Stimulated activated CD4-positive, alpha-beta T cell treated with anti-CD3 and anti-CD28 coated beads, Interleukin-4, amount 100 ng/mL, for 1 hour (primary cell): ENCODE measurements at places on chromosomes 7 and 10.

GRCh38 chr7:134405299-134405698 is 53.6 kb downstream of the AKR1B1 start:
- no peak for DNase-seq

DNA sequence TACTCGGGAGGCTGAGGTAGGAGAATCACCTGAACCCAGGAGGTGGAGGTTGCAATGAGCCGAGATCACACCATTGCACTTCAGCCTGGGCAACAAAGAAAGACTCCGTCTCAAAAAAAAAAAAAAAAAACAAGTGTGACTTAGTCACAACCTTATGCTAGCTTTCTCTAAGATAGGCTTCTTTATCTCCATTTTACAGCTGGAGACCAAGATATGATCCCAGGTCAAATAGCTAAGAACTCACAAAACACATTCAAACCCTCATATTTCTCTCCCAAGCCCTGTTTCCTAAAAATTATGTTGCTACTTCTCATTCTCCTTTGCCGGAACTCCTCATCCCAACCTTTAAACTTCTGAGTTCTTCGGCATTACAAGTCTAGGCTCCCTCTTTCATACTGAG is 13.0 kb upstream of the DHTKD1 start:
- no peak for DNase-seq

DNA sequence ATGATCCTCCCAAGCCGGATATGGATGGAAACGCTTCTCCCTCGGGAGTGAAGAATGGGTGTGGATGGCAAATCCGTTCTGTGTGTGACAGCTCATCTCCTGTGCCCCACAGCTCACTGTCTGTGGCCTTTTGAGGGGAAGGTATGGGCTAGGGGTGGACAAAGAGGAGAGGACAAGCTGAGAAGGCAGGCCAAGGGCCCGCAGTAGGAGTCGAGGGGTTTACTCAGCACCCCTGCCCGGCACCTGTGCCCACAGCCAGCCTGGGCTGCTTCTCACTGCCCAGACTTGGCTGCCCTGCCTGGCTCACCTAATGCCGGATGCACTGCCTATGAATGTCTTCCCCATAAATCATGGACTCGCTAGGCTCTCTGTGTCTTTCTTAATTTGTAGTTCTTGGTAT is 503.8 kb downstream of the TCERG1L start:
- no peak for DNase-seq

- DNase-seq: no peak
Measured at GRCh38 chr10:97919012-97919411, 69.4 kb downstream of the GOLGA7B start.

DNA sequence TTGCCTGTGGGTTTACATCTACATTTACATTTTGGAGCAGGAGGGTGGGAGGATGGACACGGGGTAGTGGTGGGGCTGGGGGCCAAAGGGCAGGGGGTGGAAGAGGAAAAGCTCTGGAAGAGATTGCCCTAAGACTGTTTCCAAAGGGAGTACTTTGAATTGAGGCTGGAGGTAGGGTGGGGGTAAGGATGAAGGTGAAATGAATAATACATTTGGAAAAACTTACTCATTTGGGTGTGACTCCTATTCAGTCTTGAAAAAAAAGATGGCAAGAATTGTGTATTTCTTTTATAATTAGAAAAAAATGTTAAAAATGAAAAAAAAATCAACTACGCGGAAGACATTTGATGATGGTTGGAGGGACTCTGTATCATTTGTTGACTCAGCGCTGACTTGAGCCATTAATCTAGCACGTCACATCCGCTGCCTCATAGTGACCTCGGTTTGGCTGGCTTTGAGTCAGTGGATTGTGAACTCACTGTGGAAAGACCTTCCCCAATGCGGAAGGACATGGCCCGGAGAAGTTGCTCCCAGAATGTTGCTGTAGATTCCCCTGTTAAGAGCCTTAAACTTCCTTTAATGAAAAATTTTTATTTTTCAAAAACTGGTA is 2.8 kb downstream of the FAM180A start:
- no peak for DNase-seq

GRCh38 chr10:47457528-47457820 is 26.4 kb downstream of the ANXA8 start:
- DNase-seq: no peak

GRCh38 chr10:121975295-121976086 is 474 bp upstream of the NSMCE4A start:
- no peak for DNase-seq

DNA sequence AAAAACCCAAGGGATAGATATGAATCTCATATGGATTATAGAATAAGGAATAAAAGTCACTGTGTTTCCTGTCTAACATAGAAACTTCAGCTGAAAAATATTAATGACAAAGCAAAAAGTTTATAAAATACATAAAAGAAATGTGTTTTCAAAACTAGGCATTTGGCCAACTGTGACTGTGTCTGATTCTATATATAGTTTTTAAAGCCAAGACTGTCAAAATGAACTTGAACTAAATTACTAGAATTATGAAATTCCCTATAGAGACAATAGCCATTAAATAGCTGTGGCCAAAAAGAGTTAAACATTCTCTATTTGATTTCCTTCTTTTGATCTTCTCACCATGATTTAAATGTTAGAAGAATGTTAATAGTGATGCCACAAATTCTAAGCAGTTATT is 311.2 kb upstream of the SEMA3D start:
- no peak for DNase-seq

DNA sequence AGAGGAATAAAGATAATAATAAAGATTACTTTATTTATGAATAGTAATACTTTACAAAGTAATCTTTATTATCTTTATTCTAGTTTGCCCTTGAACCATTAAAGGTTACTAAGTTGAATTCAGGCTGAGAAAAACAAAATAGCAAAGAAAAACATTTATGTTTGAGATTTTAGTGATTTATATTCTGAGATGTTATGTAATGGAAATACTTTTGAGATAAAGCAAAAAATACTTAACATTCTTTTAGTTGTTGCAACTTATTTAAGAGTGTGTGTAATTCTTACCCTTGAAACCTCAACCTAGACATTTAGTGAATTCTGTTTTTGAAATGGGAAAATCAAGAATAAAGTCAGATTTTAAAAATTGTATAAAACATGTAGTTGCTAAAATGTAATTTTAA is 40.0 kb downstream of the MINPP1 start:
- no peak for DNase-seq

- DNase-seq: no peak
Measured at GRCh38 chr7:64885520-64886240, 17.4 kb upstream of the ZNF273 start.

DNA sequence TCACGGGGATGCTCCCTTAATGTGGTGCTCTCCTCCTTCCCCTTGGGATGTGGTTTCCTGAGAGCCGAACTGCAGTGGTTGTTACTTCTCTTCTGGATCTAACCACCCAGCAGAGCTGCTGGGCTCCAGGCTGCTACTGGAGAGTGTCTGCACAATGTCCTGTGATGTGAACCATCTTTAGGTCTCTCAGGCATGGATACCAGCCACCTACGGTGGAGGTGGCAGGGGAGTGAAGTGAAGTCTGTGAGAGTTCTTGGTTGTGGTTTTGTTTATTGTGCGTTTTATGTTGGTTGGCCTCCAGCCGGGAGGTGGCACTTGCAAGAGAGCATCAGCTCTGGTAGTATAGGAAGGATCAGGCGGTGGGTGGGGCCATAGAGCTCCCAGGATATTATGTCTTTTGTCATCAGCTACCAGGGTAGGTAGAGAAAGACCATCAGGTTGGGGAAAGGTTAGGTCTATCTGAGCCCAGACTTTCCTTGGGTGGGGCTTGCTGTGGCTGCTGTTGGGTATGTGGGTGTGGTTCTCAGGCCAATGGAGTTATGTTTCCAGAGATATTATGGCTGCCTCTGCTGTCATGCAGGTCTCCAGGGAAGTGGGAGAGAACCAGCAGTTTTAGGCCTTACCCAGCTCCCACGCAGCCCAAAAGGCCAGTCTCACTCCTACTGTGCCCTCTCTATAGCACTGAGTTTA is 87.9 kb downstream of the KIF20B start:
- DNase-seq: no peak

- DNase-seq: no peak
Measured at GRCh38 chr10:70649526-70649925, 22.8 kb upstream of the ADAMTS14 start.

GRCh38 chr7:138538518-138538917 is 78.5 kb downstream of the TRIM24 start:
- no peak for DNase-seq

DNA sequence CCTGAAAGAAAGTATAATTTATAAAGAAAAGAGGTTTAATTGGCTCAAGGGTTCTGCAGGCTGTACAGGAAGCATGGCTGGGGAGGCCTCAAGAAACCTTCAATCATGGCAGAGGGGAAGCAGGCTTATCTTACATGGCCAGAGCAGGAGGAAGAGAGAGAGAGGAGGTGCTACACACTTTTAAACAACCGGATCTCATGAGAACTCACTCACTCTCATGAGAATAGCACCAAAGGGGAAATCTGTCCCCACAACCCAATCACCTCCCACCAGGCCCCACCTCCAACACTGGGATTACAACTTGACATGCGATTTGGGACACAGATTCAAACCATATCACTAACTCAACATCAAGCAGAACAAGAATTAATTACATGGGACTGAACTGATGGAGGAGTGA is 6.9 kb upstream of the ZNF485 start:
- DNase-seq: no peak

GRCh38 chr10:65765006-65765541 is 1160.8 kb upstream of the LRRTM3 start:
- DNase-seq: no peak

DNA sequence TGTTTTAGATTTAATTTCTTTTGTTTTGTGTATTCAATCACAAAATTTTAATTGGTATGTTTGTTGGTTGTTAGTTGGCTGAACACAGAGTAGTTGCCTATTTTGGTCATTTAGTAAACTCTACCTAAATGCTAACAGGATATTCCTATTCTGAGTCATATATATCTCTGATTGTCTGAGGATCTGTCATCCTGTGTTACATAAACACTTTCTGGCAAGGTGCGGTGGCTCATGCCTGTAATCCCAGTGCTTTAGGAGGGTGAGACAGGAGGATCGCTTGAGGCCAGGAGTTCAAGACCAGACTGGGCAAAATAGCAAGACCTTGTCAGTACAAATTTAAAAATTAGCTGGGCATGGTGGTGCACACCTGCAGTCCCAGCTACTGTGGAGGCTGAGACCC is 178.6 kb downstream of the PLCE1 start:
- DNase-seq: no peak

- no peak for DNase-seq
Measured at GRCh38 chr10:18099415-18099814, 40.8 kb upstream of the CACNB2 start.

GRCh38 chr10:8325024-8325980 is 270.8 kb downstream of the GATA3 start:
- no peak for DNase-seq

- DNase-seq: no peak
Measured at GRCh38 chr10:80199828-80200227, 5.5 kb downstream of the ANXA11 start.

GRCh38 chr7:86391813-86392212 is 251.9 kb upstream of the GRM3 start:
- DNase-seq: no peak

DNA sequence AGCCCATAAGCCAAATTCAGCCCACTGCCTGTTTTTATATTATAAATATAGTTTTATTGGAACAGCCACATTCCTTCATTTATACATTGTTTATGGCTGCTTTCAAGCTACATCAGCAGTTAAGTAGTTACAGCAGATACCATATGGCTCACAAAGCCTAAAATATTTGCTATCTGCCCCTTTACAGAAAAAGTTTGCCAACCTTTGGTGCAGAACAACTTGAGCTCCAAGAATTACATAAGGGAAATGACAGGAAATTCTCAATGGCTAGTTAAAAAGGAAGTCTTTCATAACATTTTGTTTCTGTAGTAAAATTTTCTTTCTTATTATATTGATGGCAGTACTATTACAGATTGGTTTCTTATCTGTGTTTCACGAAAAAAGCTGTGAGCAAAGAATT is 59.3 kb downstream of the COL28A1 start:
- DNase-seq: no peak

DNA sequence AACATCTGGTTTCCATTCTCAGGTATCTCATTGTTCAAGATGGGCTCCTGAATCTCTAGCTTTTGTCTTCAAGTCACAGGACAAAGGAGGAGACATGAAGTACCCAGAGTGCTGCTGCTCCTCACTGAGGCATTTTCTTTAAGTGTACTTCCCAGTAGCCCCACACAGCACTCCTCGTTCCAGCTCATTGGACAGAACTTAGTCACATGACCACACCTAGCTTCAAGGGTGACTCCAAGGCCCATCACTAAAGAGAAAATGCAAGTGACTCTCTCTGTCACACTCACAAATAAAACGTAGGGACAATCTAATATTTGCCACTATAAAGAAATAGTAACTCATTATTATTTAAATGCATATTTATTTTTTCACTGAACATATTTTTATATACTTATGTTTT is 58.3 kb upstream of the NEUROD6 start:
- no peak for DNase-seq

DNA sequence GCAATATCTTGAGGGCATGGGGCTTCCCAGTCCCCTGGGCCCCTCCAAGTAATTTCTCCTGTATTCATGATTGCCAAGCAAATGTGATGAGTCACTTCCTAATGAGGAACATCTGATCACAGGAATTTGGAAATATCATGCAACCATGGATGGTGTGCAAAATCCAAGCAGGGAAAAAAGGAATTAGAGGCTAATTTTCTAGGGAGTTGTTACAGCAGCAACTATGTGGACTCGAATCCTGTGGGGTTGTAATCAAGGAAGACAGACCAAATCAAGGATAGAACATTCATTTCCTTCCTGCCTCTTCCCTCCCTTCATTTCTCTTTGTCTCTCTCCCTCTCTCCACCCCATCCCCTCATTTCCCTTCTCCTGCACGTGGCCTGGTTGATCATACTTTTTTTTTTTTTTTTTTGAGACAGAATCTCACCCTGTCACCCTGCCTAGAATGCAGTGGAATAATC is 23.9 kb upstream of the AGFG2 start:
- DNase-seq: no peak

- DNase-seq: no peak
Measured at GRCh38 chr7:157966490-157966889, 621.1 kb downstream of the PTPRN2 start.
